ENCODE measurements at places on chromosomes 1 and 21.

GRCh38 chr1:44905276-44905675 is 62.2 kb upstream of the PTCH2 start:
- no peak for DNase-seq

DNA sequence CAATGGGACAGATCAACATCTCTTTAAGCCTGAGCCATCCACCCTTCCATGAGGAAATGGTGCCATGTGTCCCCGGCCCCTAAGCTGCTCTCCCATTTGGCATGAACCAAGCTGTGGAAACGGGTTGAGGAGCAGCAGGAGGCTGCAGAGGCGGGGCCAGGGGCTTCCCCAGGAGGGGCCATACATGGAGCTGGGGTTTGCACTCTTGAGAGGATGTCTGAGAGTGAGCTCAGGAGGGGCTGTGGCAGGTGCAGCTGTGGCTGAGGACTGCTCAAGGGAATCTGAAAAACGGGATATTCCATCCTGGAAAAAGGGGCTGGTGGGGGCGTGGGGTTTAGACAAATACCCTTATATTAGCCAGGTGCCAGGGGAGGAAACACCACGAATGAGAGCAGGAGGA is 7.1 kb upstream of the CLEC20A start:
- DNase-seq: no peak

DNA sequence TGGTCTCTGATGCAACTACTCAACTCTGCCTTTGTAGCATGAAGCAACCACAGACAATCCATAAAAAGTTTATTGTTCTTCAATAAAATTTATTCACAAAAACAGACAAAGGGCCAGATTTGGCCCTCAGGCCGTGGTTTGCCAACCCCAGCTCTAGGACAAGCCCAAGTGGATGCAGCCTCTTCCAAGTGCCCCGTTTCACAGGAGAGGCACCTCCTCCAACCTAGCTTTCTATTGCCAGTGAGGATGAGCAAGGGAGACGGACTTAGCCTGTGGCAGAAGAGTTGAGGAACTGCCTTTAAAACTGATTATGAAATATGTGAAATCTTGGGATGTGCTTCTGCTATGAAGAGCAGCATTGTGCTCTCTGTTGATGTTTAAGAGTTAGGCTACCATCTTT is 105.4 kb downstream of the PSMG1 start:
- DNase-seq: no peak

DNA sequence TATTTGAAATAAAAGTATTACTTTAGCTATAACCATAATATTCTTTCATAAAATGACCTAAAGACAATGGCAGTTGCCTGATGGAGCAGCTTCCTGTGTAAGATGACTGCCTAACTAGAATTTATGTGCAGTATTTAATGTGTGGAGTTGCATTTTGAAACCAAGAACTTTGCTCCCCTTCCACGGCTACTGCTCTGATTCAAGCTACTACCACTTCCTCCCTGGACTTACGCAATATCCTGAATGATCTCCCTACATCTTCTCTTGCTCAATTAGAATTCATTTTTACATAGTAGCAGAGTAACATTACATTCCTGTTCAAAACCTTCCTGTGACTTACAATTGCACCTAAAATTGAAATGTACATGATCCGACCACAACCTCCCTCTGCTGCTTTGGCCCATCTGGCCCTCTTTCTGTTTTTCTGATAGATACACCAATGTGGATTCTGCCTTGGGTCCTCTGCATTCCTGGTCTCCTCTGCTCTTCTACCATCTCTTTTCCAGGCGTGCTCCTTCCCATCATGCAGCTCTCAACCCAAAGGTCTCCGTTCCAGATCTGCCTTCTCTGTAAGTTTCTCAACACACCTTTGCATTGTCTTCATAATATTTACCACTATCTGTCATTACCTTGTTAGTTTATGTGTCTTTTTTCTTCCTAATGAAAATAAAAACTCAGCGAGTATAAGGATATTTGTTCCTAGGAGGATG is 47.4 kb upstream of the USP25 start:
- no peak for DNase-seq

GRCh38 chr1:167905182-167905581 is 8.8 kb downstream of the ADCY10 start:
- no peak for DNase-seq

GRCh38 chr1:82214606-82215005 is 413.9 kb downstream of the ADGRL2 start:
- no peak for DNase-seq
